ENCODE measurements at places on chromosomes 1 and 21.

DNA sequence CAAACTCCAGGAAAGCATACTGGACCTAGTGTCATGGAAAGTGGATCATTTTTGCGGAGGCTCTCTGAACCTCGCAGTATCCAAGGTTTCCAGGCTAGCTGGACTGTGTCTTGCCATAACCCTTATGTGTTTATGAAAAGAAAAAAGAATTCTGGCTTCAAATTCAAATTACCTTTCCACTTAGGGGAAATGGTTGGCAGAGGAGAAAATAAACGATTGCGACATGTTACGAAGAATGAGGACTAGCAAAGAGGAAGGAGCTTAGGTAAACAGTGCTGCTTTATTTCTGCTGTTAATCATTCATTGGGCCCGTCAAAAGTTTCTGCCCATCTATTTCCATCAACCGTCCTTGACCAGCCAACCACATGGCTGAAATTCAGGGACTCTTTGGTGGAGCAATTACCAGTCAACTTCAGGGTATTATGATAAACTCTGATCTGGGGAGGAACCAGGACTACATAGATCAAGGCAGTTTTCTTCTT, at the start of gene C4BPA:
C4BPA (plus strand) TSS at position 342 of the 482 bp plus-strand sequence. CDS start 8,793 bp downstream, outside the sequence.
- DNase-seq = no peak

GRCh38 chr1:169508432-169509338, 22.9 kb upstream of the SLC19A2 start:
- DNase-seq = no peak

DNA sequence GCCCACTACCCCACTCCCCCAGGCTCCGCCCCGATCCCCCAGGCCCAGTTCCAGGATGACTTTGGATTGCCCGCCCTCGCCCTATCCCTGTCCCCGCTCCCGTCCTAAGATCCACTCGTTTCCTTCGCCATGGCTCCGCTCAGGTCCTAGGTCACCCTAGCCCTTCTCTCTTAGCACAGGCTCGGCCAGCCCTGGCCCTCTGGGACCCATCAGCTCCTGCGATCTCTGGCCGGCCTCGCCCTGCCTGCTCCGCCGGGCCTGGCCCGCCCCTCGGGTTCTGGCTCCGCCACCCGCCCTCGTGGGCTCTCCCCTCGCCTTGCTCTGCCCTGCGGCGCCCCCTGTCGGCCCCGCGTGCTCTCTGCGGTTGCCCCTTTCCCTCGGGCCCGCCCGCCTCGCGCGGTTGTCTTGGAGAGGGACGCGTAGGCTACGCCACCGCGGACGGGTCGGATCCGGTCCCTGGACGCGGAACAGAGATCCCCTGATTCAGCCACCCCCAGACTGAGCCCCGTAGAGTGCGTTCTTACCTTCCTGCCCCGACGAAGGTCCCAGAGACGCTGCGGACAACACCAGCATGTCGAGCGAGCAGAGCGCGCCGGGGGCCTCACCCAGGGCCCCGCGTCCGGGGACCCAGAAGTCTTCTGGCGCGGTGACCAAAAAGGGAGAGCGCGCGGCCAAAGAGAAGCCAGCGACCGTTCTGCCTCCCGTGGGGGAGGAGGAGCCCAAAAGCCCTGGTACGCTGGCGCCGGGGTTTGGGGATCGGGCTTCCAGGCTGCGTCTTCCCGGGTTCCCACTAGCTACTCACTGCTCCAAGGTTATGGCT, at the start of gene LRRC71:
LRRC71 (plus strand) TSS at position 400 of the 820 bp plus-strand sequence; CDS start at position 572, 172 bp downstream.
- DNase-seq = peak; percentile 67

DNA sequence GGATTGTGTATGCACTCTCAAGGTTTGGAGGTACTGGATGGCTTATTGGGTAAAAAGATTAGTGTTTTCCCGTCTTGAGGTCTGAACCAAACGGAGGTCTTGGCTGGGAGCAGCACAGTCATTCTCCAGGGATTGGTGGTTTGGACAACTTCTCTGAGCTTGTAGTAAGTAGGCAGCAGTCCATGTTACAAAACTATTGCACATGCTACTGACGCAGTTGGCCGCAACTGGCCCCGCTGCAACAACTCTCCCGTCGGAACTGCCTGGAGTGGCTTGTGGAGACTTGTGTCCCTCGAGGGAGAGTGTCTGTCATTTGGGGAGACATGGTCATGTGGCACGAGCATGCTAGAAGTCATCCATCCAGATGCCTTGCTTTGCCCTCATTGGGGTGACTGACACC, 276.0 kb downstream of the TM2D1 start:
- no peak for DNase-seq

DNA sequence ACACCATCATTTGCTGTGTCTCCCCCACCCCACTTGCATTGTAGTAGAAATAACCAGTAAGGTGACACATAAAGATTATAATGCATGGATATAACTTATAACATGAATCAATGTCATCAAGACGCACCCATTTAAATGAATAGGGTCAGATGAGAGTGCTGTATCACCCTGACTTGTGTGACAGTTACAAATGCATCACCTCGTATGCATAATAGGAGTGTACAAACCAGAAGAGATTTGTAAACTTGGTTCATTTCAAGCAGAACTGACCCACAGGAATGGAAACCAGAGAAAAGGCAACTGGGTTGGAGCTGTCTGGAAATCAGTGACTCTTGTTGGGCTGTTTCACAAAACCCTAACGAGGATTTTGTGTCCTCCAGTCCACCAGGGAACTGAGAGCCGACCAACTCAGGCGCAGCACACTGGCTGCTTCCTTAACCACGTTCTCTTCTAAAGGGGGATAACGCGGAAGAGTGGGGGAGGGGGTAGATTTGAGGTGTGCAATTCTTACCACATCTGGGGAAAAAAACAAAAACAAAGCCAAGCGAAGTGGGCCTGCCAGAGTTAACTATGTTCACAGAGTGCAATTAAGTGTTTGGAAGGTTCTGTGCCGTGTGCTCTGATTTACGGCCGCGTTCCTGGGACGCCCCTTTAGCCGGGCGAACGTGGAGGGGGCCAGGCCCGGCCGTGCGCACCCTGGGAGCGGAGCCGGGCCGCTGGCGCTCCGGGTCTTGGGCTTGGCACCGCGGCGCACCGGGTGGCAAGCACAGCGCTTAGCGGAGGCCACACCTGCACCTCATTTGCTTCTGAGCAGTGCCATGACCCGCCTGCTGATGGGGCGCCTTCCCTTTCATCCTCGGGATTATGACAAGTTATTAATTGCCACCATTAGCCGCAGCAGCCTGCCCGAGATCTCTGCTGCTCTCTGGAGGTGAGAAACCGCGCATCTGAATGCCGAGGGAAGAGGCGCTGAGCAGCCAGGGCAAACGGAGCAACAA, 248.8 kb upstream of the FOXD3 start:
- no peak for DNase-seq

DNA sequence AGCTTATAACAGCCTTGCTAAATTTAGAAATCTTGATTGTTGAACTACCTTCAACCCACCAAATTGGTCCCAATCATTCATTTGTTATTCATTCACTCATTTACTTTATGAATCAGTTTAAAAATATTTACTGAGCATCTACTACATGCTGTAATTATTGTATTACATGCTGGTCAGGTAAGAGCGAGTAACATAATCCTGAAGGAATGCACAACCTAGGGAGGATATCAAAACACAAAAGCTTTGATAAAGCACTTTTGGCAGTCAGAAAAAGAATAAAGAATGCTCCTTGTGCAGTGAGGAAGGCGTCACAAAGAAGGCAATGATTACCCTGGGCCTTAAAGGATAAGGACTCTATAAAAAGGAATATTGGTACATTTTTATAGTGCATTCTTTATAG, 518.9 kb upstream of the NR5A2 start:
- no peak for DNase-seq

GRCh38 chr1:36238433-36238832, 14.2 kb downstream of the THRAP3 start:
- no peak for DNase-seq

- DNase-seq = no peak
Observed at GRCh38 chr1:147622731-147623130, 47.6 kb downstream of the ACP6 start.

DNA sequence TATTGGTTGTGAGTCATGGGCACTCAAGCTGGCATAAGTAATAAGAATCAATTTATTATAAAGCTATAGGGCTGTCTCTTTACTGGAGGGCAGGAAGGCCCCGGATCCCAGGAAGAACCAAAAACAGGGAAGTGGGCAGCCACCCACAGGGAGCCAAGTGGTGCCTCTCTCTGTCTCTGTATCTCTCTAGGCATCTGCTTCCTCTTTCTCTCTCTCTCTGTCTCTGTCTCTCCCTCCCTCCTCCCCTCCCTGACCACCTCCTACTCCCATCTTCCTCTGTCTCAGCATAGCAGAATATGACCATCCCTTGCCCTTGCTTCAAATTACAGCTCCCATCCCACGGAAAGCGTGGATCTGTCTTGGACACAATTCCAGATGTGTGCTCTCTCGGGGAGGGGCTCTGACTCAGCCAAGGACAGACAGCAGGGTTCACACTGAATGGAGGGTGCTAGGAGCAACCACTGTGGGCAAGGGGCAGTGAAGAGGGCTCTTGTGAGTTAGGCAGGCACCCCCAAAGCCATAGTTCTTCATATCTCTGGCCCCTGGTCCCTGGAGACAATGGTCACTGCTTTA, 80.4 kb upstream of the LPGAT1 start:
- no peak for DNase-seq

GRCh38 chr21:36743008-36743407, 44.1 kb downstream of the SIM2 start:
- DNase-seq = no peak

GRCh38 chr1:221503268-221503667, 238.6 kb downstream of the DUSP10 start:
- DNase-seq = no peak

DNA sequence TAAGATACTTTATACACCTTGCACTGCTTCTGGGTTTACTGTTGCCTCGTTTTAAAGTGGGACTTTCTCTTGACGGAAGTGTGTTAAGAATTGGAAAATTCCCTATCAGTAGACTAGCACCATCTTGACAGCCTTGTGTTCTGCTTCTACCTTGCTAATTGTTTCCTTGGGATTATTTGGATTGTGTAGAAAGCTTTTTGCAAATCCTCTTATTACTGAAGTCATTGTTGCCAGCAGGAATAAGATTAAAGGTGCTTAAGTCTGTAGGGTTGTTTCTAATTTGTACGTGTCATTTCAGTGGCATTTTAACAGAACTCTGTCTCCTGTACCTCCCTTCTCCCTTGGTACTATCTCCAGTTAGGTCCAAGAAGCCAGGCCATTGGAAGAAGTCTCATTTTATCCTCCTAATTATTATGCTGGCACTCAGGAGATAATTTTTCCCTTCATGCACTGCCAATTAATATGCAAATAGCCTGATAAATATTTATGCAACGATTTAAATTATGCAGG, 107.7 kb downstream of the POU2F1 start:
- DNase-seq = no peak

DNA sequence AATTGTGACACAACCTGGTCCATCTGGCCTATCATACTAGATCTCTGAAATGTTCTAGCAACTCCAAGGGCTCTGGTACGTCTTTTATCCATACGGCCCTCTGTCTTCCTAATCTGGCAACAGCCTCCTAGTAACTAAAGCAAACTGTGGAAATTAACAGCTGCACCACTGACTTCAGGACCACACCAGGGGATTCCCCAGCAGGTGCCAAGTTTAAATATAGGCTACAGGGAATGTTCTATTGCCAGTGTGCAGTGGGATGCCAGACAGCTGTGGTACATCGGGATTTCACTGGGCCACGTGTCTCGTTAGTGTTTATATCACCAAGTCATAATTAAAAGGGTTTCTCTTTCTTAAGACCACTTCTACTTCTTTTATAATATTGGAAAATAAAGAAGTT, 94.3 kb downstream of the RGS2 start:
- DNase-seq = no peak

DNA sequence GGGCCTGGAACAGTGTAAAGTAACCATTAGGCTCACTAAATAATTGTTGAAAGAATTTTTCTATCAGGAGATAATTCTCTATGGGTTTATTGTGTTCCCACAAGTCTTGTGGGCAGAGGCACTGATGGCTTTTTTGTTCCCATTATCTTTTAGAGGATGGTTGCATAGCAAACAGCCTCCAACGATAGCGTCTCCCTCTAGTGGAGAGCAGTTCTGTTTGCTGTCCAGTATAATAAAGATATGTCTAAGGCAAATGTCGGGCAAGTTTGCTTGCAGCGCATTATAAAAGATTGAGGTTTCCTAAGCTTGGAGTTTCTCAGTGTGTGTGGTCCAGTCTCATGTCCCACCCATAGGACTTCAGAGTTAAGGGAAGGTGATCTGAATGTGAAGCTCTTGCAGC, 1.3 kb upstream of the SLC6A17 start:
- peak; percentile 47 for DNase-seq

DNA sequence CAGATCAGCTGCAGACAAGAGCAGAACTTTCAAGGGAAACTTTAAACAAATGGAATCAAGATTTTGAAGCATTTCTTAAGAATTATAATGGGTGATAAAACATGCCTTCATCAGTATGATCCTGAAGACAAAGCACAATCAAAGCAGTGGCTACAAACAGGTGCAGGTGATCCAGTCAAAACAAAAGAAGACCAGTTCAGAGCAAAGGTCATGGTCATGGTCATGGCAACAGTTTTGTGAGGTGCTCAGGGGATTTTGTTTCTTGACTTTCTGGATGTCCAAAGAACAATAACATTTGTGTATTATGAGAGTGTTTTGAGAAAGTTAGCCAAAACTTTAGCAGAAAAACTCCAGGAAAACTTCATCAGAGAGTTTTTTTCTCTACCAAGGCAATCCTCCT, 681.7 kb upstream of the PTBP2 start:
- no peak for DNase-seq

DNA sequence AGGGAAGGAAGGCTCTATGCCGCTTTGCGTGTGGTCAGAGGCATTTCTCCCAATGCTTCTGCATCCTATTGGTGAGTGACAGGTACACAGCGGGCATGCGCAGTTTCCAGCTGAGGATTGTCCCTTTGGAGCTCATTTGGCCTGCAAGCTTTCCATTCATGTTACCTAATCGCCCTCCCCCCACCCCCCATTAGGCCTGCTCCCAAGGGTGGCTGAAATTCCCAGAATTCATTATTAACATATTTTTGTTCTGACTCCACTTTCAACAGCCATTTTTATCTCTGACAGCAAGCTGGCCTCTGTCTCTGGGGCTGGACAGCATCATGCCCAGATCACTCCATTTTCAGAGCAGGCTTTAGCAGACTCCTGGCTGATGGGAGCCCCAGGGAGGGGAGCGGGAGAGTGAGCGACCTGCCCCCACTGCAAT, 25.6 kb downstream of the MIS18A start:
- no peak for DNase-seq
